ENCODE measurements at places on chromosomes 2 and 18.

GRCh38 chr18:27627927-27628326 lies 442.8 kb upstream of the CHST9 start:
- DNase-seq = no peak

DNA sequence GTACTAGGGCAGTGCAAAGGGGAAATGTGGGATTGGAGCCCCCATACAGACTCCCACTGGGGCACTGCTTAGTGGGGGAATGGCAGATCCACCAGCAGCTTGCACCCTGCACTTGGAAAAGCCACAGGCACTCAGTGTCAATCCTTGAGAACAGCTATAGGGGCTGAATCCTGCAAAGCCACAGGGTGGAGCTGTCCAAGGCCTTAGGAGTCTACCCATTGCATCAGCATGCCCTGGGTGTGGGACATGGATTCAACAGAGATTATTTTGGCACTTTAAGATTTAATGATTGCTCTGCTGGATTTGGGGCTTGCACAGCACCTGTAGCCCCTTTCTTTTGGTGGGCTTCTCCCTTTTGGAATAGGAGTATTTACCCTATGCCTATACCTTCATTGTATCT lies 8.6 kb upstream of the ZNF24 start:
- no peak for DNase-seq

- DNase-seq = no peak
Observed at GRCh38 chr2:45192991-45193390, 183.7 kb upstream of the SIX2 start.

DNA sequence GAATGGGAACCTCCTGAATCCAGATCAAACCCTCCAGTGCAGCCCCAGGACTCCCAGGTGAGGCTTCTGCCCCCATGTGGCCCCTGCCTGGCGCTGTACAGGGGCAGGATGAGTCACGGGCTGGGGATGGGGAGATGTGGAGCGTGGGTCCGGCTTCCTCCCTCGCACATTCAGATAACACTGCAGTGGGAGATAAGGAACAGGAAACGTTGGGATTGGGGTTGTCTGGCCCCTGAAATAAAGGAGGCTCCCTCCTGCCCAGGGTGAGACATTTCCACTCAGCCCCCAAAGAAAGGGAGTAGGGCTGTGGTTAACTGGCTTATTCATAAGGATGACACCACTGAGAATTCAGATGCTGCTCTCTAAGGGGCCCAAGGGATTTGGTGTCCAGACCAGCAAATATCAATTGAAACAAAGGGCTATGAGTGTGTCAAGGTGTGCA lies 30.7 kb downstream of the IGFBP5 start:
- DNase-seq = no peak

- no peak for DNase-seq
Observed at GRCh38 chr18:8081267-8081666, 514.2 kb downstream of the PTPRM start.

DNA sequence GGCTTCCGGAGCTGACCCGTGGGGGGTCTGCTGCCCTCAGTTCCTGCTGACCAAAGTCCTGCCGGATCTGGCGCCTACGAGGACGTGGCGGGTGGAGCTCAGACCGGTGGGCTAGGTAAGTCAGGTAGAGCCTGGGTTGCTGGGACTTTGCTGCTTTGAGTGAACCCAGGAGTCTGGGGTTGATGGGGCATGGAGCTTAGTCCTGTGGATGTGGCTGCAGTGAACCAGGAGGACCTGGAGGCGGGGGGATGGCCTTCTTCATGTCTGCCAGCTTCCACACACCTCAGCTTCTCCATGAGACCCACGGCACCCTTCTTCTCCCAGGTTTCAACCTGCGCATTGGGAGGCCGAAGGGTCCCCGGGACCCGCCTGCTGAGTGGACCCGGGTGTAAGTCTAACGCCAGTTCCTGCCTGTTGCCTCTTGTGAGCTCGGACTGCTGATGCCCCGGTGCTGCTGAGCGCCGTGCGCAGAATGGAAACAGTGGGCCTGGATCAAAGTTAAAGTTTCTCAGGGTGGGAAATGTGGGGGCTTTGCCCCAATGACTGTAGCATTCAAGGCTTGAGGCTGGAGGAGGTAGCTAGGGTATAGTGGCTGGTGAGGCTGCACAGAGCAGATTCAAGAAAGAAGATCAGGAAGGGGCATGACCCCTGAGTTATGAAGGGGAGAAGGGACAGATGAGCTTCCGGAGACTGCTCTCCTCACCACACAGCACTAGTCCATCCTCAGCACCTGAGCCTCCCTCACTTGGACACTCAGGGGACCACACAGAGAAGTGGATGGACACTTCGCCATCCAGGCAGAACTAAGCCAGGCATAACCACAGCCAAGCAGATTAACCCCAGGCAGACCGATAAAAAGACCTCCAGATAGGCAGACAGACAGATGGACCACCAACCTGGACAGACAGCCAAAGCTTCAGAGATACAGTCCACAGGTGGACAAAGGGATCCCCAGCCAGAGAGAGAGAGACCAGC lies 17.3 kb downstream of the PTPN18 start:
- no peak for DNase-seq

- DNase-seq = no peak
Observed at GRCh38 chr18:70423988-70424387, 135.1 kb downstream of the SOCS6 start.

- no peak for DNase-seq
Observed at GRCh38 chr2:20614201-20615067, 36.5 kb downstream of the HS1BP3 start.

GRCh38 chr2:73037947-73038585 lies 33.4 kb downstream of the SFXN5 start:
- DNase-seq = no peak

DNA sequence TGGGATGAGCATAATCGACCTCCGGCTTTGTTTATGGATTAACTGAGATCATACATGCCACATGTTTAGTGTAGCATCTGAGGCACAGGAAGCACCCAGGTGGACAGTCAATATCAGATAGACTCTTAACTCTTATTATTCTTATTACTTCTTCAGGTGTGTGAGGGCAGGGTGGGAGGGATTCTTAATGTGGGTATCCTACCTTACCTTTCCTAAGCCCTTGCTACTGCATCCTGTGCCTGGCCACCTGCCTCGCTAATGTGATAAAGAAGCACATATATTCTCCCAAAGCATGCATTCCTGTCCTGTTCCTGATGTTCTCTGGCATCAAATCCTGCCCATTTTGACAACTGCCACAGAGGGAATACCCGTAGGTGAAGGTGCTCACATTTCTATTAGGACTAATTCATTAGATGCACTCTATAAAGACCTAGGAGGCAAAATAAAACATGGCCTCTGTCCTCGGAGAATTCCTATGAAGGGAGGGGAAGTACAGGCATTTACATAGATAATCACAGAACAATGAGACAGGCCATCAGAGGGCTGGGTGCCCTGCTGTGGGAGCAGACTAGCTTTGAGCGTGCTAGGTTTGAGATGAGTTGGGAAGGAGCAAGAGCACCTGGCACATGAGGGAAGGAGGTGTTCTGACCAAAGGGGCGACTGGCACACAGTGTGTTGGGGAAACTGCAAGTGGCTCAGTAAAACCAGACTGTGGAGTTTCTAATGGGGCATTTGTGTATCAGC lies 19.5 kb upstream of the CELF4 start:
- no peak for DNase-seq

- no peak for DNase-seq
Observed at GRCh38 chr18:25038261-25038660, 313.7 kb downstream of the ZNF521 start.

GRCh38 chr18:63376538-63376937 lies 9.5 kb upstream of the KDSR start:
- no peak for DNase-seq

DNA sequence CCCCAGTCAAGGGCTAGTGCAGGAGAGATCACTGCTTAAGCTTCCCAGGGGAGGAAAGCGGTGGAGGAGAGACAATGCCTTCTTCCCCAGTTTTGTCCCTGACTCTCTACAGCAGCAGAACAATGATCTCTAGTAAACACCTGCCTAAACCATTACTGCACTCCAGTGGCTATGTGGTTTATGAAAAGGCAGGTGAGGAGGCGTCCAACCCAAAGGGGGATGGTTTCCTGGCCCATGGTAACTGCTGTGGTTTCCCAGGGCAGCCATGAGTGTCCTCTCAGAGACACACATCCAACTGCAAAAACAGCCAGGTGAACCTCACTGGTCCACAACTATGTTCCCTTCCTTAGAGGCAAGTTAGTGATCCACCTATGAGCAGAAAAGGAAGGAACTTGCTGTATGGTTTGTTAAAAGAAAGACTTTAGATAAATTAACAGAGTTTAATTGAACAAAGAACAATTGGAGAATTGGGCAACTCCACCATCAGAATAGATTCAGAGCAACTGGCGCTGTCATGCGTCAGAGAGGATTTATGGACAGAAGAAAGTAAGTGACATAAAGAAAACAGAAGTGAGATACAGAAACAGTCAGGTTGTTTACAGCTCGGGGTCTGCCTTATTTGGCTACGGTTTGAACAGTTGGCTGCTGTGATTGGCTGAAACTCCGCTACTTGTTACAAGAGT lies 4.8 kb upstream of the TTC39C start:
- DNase-seq = no peak

Data from caudate nucleus (tissue), 63 donors.